ENCODE measurements at places on chromosomes 7 and 10. TPM values are rescaled to one million over a fixed set of nuclear protein-coding genes. Genes with fewer than 3 reads are reported as not detected.

DNA sequence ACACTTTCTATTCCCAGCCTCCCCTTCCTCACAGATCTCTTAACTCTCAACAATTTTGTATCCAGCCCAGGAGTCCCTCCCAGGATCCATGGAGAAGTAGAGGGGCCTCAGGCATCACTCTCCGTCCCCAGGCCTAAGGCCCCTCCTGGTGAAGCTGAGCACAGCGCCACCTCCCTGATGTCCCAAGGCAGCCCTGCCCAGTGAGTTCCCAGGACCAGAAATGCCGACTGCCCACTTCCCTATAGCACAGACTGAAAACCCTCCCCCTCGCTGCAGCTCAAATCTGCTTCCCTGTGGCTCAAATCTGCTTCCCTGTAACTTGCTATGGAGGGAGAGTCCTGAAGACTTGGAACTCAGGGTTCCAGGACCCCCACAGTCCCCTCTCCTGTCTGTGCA is 35.6 kb downstream of the YKT6 start:
- no peak for DNase-seq

- peak; percentile 50 for DNase-seq
Observed at GRCh38 chr7:150335108-150335773, 6.2 kb downstream of the RARRES2 start.

DNA sequence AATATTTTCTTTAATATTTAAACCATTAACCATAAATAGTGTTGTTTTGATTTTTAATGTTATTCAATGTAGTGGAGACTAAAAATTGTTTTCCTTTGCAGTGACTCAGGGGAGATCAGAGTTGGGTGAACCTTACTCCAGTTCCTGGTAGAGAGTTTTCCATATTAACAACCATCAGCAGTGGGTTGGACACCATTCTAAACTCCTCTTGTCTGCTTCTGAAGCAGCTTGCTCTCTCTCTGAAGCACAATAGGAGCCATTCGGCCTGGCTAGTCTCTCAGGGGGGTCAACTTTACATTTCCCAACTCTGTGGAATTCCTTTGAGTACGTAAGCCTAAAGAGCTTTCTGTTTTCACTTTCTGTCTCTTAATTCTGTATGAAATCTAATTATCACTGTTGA is 9.4 kb upstream of the NRG3 start:
- DNase-seq, result no peak

GRCh38 chr10:43605850-43606322 is 352 bp upstream of the ZNF485 start:
- DNase-seq, result no peak

DNA sequence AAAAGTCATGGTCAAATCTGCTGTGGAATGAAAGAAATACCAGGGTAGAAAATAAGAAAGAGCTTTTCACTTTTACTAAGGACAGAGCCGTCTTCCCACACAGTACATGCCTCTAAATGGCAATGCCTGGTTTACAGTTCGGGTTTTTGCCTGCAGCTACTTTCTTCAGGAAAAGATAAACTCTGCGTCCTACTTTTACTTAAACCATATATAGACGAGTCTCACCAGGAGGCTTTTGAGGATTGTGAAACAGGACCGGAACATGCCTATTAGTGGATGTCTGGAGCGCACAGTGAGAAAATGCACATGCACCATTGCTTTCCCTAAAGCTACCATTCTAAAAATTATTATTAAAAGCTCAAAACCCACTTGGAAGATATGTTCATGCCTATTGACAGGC is 70.5 kb downstream of the KLF6 start:
- no peak for DNase-seq

DNA sequence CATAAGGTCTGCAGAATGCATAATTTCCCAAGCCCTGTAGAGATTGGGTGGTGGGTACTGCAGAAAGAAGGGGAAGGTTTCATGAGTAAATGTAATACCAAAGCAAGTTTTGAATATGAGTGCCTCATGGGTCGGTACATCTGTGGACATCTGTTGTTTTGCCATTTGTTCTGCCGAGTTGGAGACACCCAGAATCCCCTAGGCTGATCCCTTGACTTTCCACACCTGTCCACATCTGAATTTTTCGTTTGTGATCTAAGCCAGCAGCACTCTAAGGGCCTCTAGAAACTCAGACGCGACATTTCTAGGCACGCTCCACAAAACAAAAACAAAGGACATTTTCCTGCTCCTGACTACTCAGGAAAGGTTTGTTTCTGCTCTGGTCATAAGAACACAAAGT is 11.7 kb upstream of the SLF2 start:
- DNase-seq, result no peak

Gene H2BK1
- total RNA-seq, result not detected

DNA sequence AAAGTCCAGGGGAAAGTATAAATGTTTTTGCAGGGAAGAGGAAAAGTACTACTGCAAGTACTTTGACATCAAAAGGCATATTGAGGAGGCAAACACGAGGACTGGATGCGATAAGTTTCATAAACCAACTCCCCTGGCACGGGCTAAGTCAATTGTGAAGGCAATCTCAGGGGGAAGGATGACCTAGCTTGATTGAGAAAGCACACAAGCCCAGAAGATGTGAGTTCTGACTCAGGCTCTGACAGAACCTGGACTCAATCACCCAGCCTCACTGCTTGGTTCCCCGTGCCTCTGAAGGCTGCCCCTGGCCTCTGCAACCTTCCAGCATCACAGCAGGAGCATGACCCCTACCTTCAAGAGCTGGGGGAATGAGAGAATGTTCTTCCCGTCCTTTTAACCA is 93.2 kb upstream of the ZNF438 start:
- no peak for DNase-seq

Gene SPDYE16
- total RNA-seq, result 0.35 TPM

DNA sequence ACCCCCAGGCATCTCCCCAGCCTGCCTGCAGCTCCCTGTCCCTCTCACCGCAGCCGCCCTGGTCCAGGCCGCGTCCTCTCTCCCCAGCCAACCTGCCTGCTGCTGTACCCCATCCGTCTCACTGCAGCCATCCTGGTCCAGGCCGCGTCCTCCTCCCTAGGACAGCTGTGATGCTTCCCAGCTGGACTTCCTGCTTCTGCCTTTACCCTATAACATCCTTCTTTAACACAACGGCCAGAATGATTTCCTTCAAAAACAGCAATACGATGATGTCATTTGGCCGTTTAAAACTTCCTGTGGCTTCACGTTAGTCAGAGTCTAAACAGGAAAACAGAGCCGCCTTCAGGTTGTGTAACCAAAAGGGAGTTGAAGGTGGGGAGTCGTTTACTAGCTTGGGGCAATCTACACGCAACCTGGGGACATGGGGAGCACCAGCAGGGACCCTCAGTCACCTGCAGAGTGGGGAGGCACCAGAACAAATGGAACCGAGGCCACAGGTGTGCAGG is 32.2 kb upstream of the ZFAND2A start:
- no peak for DNase-seq

DNA sequence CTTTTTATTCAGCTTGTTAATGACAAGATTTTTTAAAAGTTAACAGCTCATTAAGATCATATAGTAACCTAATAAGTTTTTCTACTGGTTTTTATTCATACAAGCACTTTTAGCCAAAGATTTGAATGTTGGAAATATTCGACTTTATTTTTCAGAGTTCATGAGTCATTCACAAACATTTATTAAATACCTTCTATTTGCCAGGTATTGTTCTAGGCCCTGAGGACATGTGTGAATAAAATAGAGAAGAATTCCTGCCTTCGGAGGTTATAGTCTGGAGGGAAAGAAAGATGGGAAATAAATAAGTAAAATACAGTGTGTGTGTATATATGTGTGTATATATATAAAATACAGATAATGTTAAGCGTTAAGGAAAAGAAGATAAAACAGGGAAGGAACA is 31.5 kb downstream of the BTAF1 start:
- no peak for DNase-seq

Gene GATA3
- 0.28 TPM for total RNA-seq

Gene LZTS2
- 123 TPM for total RNA-seq

Gene PRKAR2B
- total RNA-seq, result 17.5 TPM

DNA sequence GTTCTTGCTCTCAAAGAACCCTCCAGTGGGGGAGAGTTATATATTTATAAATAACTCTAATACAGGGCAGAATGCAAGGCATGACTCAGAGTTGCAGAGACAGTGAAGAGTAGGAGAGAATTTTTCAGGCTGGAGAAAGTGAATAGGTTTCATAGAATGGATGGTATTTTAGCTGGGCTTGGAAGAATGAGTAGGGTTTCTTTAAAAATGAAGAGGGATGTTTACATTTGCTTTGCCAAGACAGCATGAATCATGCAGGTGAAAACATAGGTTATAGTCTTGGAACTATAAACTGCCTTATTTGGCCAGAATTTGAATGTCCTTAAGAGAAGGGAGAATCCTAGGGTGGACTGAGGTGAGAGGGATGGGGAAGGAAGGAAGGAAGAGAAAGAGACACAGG is 124.8 kb downstream of the CPED1 start:
- no peak for DNase-seq

Gene LAMB4
- total RNA-seq, result 0.59 TPM

DNA sequence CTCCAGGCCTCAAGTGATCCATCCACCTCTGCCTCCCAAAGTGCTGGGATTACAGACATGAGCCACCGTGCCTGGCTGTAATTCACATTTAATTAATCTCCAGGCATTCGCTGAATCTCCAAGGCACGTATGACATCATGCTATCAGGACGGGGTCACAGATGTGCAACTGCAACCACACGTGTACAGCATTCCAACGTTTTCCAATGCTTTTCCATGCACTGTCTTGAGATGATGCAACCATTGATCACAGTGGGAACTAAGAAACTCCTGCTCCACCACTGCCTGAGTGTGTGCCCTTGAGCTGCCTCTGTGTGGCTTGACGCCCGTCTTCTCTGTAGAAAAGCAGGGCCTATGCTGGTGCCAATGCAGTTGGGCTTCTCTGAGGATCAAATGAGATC is 119.8 kb upstream of the LYZL2 start:
- no peak for DNase-seq

- DNase-seq, result no peak
Observed at GRCh38 chr7:127107601-127108007, 145.1 kb downstream of the GRM8 start.

GRCh38 chr7:7173956-7174632 is 8.2 kb upstream of the C1GALT1 start:
- DNase-seq, result no peak

DNA sequence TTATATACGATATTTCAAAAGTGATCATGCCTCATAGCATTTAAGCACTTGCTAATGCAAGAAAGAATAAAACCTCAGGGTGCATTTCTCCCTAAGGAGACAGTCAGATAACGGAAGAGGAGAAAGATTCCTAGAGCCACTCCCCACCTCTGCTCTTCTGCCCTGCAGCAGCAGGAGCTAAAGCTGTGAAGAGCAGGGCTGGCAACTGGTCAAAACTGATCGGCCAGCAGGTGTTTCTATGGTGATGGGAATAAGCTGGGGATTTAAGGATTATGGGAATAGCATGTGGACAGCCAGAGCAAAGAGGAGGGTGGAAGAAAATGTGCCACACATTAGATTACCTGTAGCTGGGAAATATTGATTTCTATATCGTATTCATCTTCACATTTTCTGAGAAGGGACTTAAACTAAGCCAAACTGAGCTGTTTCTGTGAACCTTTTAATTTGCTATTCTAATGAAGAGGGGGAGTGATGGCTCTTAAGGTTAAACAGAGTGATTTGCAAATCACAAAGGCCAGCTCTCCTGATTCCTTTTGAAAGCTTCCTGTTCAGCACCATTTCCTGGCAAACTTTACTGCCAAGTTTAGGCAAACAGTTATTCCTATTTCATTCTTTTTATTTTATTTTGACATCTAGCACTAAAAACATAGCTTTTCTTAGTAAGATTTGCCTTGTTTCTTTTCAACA is 268.9 kb upstream of the PFKP start:
- no peak for DNase-seq

Gene ALOX5
- 32.5 TPM for total RNA-seq

Gene ZNF503
- total RNA-seq, result 99.4 TPM

GRCh38 chr10:17851611-17852010 is 42.5 kb downstream of the MRC1 start:
- DNase-seq, result no peak

DNA sequence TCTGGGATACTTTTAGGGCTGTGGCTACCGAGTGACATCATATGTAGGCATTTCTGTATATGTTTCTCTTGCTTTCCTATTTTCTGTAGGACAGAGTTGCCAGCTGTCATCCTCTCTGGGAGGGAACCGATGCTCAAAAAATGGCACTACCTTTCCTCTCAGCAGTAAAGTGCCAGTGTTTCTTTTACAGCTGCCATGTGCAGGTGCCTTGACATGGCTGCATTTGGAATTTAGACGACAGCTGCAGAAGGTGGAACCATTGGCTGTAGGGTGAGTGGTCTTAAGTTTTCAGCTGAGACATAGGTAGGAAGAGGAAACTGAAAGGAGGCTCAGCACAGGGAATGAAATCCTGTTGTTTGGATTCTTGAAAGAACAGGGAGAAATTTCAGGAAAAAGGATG is 20.2 kb upstream of the RPA3 start:
- DNase-seq, result no peak

GRCh38 chr7:28018020-28018419 is 162.6 kb downstream of the JAZF1 start:
- DNase-seq, result no peak

DNA sequence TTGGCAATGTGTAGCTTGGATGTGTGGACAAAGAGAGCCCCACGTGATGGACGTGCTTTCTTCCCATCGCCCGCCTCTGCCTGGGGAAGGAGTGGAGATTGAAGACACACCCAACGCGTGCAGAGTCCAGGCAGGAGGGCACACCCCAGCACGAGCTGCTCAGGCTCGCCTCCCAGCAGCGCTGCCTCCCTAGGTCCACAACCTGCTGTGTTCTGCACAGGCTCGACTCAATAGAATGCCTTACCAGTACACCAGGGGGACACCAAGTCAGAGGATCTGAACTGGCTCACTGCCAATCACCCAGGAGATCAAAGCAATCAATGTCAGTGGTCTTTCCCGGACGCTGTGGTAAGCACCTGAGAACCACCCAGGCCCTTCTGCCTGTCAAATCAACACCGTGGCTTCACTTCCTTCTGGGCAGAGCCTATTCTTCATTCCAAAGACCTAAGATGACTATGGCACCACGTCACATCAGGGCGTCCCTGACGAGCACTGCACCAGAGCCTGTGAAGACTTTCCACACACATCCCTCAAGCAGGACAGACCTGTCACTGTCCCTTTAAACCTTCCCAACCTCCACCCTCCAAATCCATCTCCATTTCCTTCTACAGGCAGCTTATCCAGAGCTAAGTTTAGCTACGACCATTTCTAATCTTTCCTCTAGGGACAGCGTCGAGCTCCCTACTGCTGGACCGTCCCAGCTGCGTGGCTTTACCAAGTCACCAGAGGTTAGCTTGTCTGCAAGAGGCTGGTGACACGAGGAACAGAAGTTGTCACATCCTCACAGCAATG is 72.3 kb downstream of the AMZ1 start:
- DNase-seq, result peak; percentile 62

GRCh38 chr7:19617901-19618300 is 90.9 kb downstream of the POLR1F start:
- no peak for DNase-seq
